Heart left ventricle (tissue), 16 donors: ENCODE measurements at places on chromosomes 11 and 22. TPM values are rescaled to one million over a fixed set of nuclear protein-coding genes. Genes with fewer than 3 reads are reported as not detected.

- H3K36me3 ChIP-seq: no peaks in the 10 kb centered on the region
- no peak for DNase-seq
- no peaks in the 10 kb centered on the region for H3K27me3 ChIP-seq
- no peak overlapping the region for H3K4me3 ChIP-seq
- peaks cover 15% of the 10 kb centered on the region for H3K4me1 ChIP-seq
These were observed 203.7 kb upstream of the MTMR2 start for GRCh38 chr11:96127596-96127959.

GRCh38 chr11:31767066-31767465 lies 44.1 kb downstream of the PAX6 start:
- no peak for DNase-seq
- no peaks in the 10 kb centered on the region for H3K27me3 ChIP-seq
- H3K36me3 ChIP-seq: no peaks in the 10 kb centered on the region
- H3K4me1 ChIP-seq: no peaks in the 10 kb centered on the region
- H3K4me3 ChIP-seq: no peak overlapping the region

DNA sequence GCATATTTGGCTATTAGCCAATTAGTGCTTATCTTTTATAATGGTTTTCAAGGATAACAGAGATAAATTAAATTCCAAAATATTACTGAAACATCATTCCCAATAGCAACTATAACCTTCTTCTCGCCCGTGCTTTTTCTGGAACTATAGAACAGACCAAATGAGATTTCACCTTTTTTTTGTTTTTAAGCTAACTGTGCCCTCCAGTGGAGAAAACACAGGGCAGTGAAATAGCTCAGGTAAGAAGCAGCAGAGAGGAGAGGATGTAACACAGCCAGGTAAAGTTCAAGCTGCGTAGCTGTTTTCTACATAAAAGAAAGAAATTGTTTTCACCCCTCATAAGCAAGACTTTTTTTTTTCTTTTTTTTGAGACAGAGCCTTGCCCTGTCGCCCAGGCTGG lies 28.2 kb downstream of the HSD17B12 start:
- no peak overlapping the region for H3K4me3 ChIP-seq
- H3K27me3 ChIP-seq: no peaks in the 10 kb centered on the region
- no peak for DNase-seq

GRCh38 chr11:28697920-28698827 lies 590.0 kb downstream of the METTL15 start:
- H3K4me1 ChIP-seq: no peaks in the 10 kb centered on the region
- DNase-seq: peak; percentile 44
- no peak overlapping the region for H3K4me3 ChIP-seq
- H3K27ac ChIP-seq: no peak overlapping the region

DNA sequence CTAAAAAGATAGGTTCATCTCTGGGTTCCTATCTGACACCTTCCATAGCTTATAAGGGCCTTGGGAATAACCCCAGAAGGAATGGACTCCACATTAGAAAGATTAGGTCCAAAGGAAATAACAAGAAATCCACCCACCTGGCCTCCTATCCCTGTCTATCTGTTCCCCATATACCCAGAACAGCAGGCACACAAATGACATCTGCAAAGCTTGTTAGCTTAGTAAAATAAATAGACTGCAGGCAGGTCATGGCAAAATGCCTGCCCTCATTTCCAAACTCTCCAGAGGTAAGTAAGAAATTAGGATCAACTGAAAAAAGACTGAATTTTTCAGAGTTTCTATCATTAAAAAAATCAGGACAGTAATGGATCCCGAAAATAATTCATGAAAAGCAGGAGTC lies 489.5 kb downstream of the DLG2 start:
- no peak overlapping the region for H3K4me3 ChIP-seq
- H3K27ac ChIP-seq: no peak overlapping the region
- H3K27me3 ChIP-seq: no peaks in the 10 kb centered on the region
- no peak for DNase-seq

GRCh38 chr11:57330029-57330428 lies 5.3 kb upstream of the TNKS1BP1 start:
- peaks cover 4% of the 10 kb centered on the region for H3K4me1 ChIP-seq
- no peak overlapping the region for H3K27ac ChIP-seq
- no peak for DNase-seq
- H3K27me3 ChIP-seq: no peaks in the 10 kb centered on the region

DNA sequence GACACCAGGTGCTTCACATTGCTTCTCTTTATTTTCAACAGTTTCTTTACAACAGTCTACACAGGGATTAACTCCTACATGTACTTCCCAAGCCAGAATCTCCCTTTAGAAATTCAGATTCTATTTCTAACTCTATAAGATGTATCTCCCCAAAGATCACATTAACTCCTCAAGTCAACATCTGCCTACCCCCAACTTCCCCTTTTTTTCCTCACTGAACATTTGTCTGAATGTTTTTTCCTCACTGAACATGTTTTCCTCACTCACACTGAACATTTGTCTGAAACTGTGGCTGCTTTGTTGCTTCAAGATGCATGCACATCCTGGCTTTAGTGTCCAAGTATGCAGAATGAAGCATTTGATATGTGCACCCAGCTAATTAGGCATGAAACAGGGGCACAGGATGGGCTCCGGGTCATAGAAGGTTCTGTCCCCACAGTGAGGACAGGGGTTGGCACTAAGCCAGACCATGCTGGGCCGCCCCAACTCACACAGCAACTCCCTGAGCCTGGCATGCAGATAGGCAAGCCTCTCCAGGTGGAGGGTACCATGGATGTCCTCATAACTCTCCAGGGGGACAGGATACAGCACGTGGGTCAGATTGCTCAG lies 11.3 kb downstream of the PRAME start:
- H3K4me1 ChIP-seq: no peaks in the 10 kb centered on the region
- no peaks in the 10 kb centered on the region for H3K36me3 ChIP-seq
- H3K27me3 ChIP-seq: peaks cover 10% of the 10 kb centered on the region
- no peak for DNase-seq
- no peak overlapping the region for H3K4me3 ChIP-seq

- no peak for DNase-seq
- no peak overlapping the region for H3K27ac ChIP-seq
- no peaks in the 10 kb centered on the region for H3K4me1 ChIP-seq
- peaks cover 3% of the 10 kb centered on the region for H3K27me3 ChIP-seq
These were observed 19.2 kb upstream of the PGM2L1 start for GRCh38 chr11:74417379-74417804.

- no peaks in the 10 kb centered on the region for H3K36me3 ChIP-seq
- no peaks in the 10 kb centered on the region for H3K27me3 ChIP-seq
- H3K27ac ChIP-seq: no peak overlapping the region
These were observed 103.7 kb downstream of the GAB2 start for GRCh38 chr11:78313898-78314297.

DNA sequence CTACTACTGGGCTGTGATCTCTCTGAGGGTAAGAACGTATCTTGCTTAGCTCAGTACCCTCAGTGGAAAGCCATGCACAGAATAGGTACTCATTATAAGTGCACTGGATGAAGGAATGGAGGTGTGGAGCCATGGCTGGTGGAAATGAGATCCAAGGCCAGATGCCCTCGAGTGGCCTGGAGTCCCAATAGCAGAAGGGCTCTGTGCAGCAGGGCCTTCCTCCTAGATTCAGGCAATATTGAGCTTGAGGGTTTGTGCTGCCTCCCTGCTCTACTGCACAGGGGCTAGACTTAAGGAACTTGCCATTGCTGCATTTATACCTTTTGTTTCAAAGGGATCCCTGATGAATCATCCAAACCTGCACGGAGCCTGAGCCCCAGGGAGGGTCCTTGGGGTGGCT lies 33.6 kb upstream of the TUB start:
- no peaks in the 10 kb centered on the region for H3K4me1 ChIP-seq
- H3K27me3 ChIP-seq: no peaks in the 10 kb centered on the region
- no peaks in the 10 kb centered on the region for H3K36me3 ChIP-seq
- no peak overlapping the region for H3K27ac ChIP-seq
- no peak overlapping the region for H3K4me3 ChIP-seq

DNA sequence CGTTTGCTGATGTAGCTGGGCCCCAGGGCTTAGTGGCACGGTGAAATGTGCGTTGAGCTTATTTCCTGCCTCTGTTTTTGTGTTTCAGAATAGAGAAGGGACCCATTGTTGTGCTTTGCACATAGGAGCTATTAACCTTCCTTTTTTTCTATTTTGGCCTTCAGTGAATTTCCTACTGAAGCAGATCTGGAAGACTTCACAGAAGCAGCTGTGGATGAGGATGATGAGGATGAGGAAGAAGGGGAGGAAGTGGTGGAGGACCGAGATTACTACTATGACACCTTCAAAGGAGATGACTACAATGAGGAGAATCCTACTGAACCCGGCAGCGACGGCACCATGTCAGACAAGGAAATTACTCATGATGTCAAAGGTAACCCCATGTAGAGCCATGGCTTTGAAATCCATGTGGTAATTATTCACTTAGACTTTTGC lies 37.4 kb upstream of the ST14 start:
- H3K4me1 ChIP-seq: peaks cover 25% of the 10 kb centered on the region
- no peaks in the 10 kb centered on the region for H3K27me3 ChIP-seq
- no peak overlapping the region for H3K4me3 ChIP-seq
- H3K27ac ChIP-seq: peak overlapping the region; percentile 41

GRCh38 chr11:93849751-93850593 lies 446 bp downstream of the VSTM5 start:
- H3K4me1 ChIP-seq: peaks cover 13% of the 10 kb centered on the region
- H3K36me3 ChIP-seq: no peaks in the 10 kb centered on the region
- peak overlapping the region; percentile 57 for H3K4me3 ChIP-seq
- H3K27me3 ChIP-seq: no peaks in the 10 kb centered on the region
- H3K27ac ChIP-seq: peak overlapping the region; percentile 54

Gene AQP11
- 1.3 TPM for total RNA-seq

Gene SYT12
- 0.40 TPM for total RNA-seq

Gene NRGN
- 2.4 TPM for total RNA-seq

Gene SPDYC
- not detected for total RNA-seq

Gene GGTLC2
- total RNA-seq: not detected

Gene PARVG
- total RNA-seq: 34.8 TPM
